ENCODE measurements at places on chromosomes 5 and 9.

DNA sequence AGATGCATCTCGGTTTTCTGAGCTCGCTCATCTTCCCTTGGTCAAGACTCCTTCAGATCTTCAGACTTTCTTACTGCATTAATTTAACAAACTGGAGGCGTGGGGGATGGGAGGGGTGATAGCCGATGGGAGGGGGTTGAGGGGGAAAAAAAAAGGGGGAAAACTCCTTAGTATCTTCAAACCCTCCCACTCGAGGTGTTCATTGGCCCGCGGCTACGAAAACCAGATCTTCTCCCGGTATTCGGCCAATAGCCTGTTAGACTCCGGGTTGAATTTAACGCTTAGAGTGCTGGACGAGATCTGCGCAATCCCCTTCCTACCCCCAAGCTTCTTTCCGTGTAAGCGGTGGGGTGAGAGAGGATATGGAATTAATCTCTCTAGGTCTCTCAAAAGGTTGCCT lies 689 bp upstream of the GLRA1 start:
- DNase-seq = no peak

DNA sequence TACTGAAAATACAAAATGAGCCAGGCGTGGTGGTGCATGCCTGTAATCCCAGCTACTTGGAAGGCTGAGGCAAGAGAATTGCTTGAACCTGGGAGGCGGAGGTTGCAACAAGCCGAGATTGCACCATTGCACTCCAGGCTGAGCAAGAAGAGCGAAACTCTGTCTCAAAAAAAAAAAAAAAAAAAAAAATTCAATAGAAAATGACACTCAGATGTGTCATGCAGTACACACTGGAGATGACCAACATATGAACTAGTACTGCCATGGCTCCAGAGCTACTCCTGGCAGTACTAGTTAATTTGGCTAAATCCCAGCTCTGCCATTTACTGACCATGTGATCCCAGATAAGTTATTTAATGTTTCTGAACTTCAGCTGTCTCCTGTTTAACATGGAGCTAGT lies 7.3 kb downstream of the ATOX1 start:
- DNase-seq = no peak

- no peak for DNase-seq
Observed at GRCh38 chr5:113694576-113694975, 181.1 kb downstream of the YTHDC2 start.

DNA sequence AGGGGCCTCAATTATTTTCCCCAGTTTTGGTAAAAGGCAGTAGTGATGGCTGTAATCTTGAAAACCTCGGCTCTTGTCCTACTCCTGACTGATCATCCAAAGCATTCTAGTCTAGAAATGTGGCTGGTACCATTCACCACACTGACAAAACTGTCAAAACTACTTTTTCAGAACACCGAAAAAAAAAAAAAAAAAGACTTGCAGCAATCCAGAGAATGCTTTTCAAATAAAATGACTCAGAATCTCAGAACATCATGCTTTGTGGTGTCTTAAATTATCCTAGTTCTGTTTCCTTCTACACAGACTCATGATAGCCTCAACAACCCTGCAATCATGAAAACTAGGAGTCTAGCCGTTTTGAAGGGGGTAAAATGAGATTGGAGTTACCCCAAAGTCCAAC lies 13.4 kb downstream of the SLC28A3 start:
- no peak for DNase-seq

DNA sequence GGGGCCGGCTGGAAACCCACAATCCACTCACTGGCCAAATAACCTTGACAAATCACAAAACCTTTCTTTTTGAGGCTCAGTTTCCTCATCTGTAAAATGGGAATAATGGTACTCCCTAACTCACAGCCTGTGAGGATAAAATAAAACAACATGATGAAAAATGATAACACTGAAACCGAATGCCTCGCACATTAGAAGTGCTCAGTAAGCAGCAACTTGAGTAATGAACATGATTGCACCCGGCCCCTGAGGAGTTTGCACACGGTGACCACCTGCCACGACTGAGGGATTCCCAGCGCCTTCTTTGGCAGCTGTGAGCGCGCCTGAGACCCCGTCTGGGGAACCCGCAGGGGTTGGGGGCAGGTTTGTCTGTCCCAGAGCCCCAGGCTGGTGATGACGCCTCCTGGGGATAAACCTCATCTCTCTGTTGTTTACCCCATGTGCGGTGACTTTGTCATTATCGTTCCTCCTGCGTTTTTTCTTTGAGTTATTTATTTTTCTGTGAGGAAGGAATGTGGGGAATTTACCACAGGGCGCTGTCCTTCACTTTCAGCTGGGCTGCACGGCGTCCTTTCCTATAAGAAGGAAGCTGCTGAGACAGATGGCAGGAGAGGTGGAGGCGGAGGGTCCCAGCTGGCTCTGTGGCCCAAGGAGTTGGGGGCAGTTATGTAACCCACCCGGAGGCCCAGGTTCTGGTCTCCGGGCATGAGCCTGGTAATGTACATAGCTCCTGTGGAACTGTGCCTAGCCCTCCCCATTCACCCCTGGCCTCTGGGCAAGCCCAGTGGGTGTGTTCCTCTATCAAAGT lies 3.0 kb upstream of the SYNPO start:
- no peak for DNase-seq

DNA sequence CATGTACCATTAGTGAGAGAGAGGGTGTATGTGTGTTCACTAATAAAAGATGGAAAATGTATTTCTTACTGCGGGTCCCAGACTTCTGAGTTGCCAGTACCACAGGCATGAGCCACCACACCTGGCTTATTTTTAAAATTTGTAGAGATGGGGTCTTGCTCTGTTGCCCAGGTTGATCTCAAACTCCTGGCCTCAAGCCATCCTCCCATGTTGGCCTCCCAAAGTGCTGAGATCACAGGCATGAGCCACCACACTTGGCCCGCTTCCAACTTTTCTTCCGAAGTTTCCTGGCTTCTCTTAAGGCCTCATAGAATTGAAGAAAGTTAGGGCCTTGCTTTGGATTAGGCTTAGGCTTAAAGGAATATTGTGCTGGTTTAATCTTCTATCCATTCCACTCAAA lies 40.4 kb upstream of the F2RL2 start:
- no peak for DNase-seq
